ENCODE measurements at places on chromosomes 6 and 20.

GRCh38 chr6:155523821-155524651, 68.4 kb upstream of the NOX3 start:
- no peak for DNase-seq

DNA sequence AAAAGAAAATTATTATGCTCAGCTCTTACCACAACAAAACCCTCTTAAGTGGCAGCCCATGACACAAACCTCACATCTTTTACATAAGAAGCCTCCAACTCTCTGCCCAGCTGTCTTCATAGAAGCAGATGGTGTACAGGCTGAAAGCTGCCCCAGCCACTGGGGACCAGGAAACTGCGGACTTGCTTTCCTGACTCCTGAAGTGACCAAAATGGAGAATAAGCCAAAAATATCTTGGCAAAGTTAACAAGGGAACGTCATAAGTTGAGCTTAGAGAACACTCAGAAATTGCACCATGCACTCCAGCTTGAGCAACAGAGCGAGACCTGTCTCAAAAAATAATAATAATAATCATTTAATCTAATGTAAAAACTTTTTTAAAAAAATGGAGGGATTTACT, 160.3 kb upstream of the CDYL start:
- DNase-seq = no peak

DNA sequence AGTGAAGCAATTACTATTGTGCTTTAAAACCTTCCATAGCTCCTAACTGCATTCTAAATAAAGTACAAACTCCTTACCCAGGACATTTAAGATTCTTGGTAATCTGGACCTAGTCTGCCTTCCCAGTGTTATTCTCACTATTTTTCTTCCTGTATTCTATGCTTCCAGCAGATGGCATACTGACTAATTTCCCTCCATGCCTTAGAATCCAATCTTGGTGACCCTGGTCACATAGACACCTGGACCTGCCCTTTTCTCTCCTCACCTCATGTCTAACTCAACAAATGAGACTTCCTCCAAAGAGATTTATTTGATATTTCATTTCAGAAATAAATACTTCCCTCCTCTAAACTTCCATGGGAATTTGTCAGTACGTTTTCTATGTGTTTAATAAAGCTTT, 25.8 kb downstream of the ROS1 start:
- no peak for DNase-seq

DNA sequence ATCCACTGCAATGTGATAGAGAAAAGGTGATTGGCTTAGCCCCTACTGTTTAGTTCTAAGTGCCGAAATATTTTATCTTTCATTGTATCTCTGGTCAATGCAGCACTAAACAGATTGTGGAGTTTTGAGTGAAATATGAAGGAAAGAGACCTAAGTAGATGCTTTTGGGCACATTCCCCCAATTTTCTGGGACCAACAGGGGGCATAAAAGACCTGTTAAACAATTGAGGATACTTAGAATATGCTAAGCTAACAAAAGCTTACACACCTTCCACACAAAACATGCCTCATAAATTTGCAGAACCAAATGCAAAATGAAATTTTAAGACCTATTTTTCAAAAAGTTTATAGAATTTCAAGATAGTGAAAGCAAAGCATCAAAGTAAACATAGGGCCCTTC, 746.9 kb downstream of the TBC1D32 start:
- no peak for DNase-seq

DNA sequence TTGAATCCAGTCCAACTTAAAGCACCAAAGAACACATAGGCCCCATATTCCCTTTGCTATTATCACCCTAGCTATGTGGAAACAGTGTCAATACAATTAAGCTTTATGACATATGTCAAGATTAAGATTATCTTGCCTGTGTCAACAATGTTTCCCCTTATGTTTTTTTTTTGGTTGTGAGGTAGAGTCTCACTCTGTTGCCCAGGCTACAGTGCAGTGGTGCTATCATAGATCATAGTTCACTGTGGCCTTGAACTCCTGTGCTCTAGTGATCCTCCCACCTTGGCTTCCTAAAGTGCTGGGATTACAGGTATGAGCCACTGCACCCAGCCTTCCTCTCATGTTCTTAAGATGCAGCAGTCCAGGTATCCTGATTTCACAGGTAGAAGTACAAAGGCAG, 17.8 kb downstream of the AFG1L start:
- DNase-seq = no peak

DNA sequence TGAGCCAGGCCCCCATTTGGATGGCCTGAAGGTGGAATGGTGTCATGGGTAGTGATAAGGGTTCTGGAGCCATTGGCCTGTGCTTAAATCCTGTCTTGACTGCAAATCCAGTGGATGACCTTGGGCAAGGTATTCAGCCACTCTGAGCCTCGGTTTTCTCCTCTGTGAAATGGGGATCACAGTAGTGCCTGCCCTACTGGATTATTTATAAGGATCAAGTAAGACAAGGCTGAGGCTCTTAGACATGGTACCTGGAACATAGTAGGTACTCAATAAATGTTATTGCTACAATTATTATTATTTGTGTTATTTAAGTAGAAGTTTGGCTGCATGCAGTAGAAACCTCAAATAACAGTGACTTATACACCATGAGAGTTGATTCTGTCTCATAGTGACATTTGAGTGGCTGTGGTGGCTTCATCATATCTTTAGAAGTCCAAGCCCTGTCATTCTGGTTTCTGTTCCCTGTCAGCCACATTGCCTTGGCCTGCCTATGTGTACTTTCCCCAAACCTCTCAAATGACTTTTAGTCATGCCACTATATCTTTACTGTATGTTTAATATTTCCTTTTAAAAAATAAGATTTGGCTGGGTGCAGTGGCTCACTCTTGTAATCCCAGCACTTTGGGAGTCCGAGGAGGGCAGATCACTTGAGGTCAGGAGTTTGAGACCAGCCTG, 37.6 kb upstream of the CHMP4B start:
- DNase-seq = no peak

- DNase-seq = no peak
These were observed 478.6 kb upstream of the JARID2 start for GRCh38 chr6:14767226-14767625.
